ENCODE measurements at places on chromosomes 12 and 14. TPM values are rescaled to one million over a fixed set of nuclear protein-coding genes. Genes with fewer than 3 reads are reported as not detected.
A peak's percentile ranks its signal among the peaks of the same experiment; 100 is the strongest.

DNA sequence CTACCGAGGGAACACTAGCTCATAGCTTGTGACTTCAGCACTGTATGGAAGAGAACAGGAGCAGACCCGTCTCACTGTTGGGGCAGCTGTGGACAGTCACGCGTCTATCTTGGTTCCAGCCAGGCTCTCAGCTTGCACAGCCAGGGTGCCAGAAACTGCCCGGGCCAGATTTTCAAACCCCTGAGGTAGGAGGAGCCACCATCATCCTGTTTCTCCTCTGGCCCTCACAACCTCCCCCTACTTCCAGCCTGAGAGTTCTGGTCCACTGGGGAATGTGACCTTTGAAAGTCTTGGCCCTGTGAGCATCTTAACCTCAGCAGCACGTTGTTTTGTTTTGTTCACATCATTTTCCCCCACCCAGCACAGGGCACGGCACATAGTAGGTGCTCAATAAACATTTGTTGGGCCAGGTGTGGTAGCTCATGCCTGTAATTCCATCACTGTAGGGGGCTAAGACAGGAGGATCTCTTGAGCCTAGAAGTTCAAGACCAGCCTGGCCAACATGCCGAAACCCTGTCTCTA, 50.4 kb downstream of the PSMA6 start:
- DNase-seq, result no peak

CCDC197 gene
- not detected for polyA plus RNA-seq

- no peak for DNase-seq
Measured at GRCh38 chr12:5073054-5073453, 29.4 kb downstream of the KCNA5 start.

DNA sequence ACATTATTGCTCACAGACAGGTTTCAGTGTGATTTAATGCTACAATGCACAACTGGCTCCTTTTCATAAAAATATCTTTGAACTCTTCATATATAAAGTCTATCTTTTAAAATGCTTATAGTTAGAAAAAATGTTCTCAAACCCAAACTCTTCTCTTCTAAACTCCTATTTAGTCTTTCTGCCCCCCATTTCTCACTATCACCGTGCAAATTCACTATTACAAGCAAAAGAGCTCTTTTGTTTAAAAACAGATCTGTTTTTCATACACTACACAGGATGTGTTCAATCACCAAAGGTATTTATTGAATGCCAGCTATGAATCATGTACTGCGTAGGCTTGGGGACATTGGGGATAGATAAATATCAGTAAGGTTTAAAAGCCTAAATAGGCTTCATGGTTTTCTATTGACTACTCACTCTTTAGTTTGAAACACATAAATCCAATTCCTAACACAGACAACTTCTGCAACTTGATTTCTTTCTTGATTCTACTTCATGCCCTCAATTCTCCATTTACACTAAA, 692.3 kb downstream of the C12orf50 start:
- no peak for DNase-seq

GPR132 gene
- 0.99 TPM for polyA plus RNA-seq

GRCh38 chr14:55138091-55138490, 9.0 kb downstream of the LGALS3 start:
- DNase-seq, result no peak

P3H3 gene
- polyA plus RNA-seq, result 40.9 TPM

ATP2B1 gene
- 65.0 TPM for polyA plus RNA-seq

COX8C gene
- polyA plus RNA-seq, result 0.72 TPM

DNA sequence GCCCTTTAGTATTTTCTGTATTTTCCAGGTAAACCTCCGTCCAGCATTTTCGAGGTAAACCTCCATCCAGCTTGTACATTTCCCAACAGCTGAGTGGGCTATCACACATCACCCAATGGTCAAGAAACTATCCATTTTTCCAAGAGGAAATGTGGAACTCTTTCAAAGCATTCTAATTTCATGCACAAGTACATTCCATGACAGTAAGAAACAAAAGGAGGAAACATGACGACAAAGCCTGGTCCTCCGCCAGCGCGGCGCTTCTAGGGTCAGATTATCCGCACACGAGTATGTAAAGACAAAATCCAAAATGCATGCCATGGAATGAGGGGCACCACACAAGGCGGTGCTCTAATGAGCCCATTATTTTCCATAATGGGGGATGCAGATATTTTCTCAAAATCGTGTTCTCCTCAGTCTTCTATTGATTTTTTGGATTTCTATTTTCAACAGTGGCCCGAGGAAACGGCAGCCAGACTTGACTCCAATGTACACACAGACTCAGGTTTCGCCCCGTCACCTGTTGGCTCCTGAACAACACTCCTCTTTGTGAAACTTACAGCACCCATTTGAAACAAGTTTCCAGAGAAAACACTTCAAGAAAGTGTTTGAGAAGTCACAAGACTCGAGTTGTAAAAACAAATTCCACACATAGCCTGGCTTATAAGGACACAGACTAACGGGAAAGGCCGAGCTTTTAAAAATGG, 107.4 kb downstream of the PRICKLE1 start:
- DNase-seq, result peak; percentile 80

PRR4 gene
- 7.3 TPM for polyA plus RNA-seq

DNA sequence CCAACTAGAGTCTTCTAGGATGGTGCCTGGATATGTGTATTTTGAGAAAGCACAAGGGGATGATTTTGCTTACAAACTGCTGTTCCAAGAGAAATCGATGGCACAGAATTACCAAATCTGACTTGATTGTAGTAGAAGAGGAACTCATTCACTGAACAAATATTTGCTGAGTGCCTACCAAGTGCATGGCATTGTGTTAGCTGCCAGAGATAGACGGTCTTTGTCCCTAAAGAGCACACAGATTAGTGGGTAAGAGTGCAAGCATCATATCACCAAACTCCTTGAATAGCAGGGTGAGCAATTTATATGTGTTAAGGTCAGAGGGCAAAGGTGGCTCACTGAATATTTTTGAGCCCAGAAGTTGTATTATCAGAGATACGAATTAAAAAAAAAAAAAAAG, 3.5 kb upstream of the FOXN3 start:
- DNase-seq, result no peak

APOLD1 gene
- 11.9 TPM for polyA plus RNA-seq

SERPINA1 gene
- 98.6 TPM for polyA plus RNA-seq

- no peak for DNase-seq
Measured at GRCh38 chr14:84555493-84555892, 974.5 kb upstream of the FLRT2 start.

NFATC4 gene
- 64.5 TPM for polyA plus RNA-seq

DNA sequence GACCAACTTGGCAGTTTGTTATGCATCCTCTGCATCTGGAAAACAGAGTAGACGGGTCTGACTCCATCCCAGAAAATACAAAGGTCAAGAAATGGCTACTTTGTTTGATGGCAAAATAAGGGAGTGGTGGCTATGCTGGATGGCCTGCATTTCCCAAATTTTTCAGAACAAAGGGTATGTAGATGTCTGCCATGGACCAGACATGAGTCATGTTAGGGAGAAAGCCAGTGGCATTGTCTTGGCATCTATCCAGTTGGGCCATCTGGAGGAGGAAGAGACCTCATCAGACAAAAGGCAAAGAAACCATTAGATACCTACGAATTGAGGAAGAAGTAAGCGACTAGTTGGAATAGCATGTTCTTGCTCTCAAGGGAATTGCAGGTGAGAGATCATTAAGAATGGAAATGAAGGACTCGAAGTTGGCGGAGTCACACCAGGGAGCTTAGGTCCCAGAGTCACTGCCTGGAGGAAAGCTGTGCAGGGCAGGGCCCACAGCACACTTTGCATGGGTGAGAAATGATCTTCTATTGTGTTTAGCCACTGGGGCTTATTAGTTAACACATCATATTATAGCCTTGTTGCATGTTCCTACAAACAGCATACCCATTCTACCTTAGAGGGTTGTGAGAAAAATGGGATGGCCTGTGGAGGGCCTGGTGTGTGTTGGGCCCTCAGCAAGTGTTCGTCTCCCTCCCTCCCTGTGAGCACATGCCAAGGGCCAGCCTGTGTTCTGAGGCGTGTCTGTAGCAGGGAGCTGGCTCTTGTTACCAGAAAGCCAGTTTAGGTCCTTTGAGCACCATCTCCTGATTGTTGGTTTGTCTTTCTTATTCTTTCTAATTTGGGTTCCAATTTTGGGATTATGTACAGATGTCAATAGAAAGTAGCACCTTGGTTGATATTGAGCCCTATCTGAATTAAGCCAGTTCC, 119.4 kb downstream of the KTN1 start:
- no peak for DNase-seq

- DNase-seq, result peak; percentile 46
Measured at GRCh38 chr14:100134586-100134985, 24.9 kb downstream of the DEGS2 start.

GRCh38 chr12:87656311-87656710, 372.9 kb downstream of the C12orf50 start:
- DNase-seq, result no peak

C12orf60 gene
- 4.1 TPM for polyA plus RNA-seq

DNA sequence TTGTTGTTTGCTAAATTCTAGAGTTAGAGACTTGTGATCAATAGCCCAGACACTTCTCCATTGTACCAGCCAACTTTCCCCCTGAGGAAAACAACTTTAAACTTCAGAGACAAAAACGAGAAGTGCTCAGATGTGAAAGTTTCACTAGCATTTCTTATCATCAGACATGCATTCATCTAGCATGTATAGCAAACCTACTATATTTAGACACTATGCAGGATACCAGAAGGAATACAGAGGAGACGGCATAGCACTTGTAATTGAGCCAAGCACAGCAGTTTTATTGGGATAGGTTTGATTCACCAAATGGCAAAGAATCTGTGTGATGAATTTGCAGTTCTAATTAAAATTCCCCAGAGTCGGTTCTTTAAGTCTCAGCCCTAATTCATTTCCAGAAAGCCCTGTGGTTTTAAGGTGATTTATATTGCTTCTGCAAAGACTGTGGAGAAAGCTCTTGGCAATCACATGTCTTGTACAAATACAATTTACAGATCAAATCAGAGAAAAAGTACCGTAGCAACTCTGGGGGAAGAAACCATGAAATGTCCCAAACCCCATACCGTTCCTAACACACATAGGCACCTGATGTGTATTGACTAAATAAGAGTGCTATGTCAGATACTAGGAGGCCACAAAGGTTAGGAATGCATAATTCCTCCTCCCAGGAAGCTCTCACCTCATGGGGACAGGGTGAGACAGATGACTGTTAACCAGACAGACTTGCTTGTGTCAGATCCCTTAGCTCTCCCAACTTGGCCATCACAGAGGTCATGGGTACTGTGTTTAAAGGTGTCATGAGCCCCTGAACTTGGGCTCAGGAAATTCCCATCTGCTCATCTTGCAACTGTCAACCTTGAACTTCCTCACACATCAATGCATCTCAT, 69.6 kb upstream of the KRAS start:
- DNase-seq, result no peak

MYBPC1 gene
- polyA plus RNA-seq, result not detected

BICD1 gene
- polyA plus RNA-seq, result 20.1 TPM

DNA sequence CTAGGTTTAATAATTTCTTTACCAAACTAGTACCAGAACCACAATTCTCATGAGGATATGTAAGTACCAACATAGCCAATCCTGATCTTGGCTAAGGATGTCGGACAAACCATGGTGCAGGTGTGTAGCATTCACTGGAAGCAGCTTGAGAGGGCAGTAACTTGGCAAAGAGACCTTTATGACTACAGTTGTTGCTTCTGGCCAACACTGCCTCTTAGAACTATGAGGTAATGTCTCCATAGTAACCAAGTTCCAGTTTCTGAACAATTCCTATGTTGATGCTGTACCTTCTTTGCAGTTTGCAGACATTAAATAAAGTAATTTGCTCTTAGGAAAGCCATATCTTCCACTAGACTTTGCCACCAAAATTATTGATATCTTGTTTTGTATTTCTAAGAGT, at the start of gene LMNTD1:
LMNTD1 (minus strand) TSS at position 186 of the 400 bp plus-strand sequence. CDS start 324 bp downstream, outside the sequence.
- peak; percentile 4 for DNase-seq

ACSS3 gene
- 39.4 TPM for polyA plus RNA-seq

SMCO2 gene
- 0.56 TPM for polyA plus RNA-seq

SLC5A8 gene
- polyA plus RNA-seq, result not detected

CRIP1 gene
- 68.3 TPM for polyA plus RNA-seq

IL25 gene
- polyA plus RNA-seq, result not detected

DNA sequence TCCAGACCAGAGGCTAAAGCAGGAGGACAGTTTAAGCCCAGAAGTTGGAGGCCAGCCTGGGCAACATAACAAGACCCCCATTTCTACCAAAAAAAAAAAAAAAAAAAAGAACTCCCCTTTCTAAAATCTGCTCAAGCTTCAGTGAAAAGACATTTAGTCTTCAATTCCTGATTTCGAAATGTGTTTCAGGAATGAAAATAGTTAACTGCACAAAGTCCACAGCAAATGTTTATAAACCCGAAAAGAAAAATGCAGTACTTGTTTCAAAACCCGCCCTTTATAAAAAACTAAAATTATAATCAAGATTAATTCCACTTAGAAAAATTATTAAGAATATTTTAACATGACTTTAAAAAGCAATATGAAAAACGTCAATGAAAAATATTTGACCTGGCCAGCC, 12.1 kb downstream of the ATXN2 start:
- DNase-seq, result no peak

- DNase-seq, result peak; percentile 59
Measured at GRCh38 chr12:28966046-28966780, 182.9 kb upstream of the FAR2 start.

- no peak for DNase-seq
Measured at GRCh38 chr14:91223028-91223783, 21.3 kb downstream of the GPR68 start.

DNA sequence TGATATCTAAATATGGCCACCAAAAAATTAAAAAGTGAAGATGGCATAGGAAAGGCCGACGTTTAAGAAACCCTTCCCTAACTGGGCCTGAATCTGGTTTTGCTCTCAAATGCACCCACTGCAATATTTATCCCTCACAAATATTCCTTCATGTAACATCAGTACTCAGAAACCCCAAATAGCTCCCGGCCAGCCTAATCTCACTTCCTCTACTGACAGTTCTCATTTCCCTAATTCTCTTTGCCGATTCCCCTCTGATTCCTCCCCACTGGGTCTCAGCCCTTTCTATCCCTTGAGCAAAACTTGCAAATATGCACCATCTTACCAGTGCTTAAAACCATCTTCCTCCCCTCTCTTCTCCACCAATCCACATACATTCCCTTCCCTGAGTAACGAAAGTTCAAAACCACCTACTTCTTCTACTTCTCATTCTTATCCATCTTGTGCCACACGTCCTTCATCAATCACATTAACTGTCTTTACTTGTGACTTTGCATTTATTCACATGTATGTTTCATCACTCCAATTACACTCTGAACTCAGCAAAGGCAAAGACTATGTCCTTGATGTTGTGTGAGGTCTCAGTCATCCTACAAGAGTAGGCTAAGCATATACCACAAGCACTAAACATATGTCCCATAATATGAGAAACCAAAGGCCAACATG, 23.1 kb downstream of the KCNK10 start:
- no peak for DNase-seq

SLC22A17 gene
- 32.3 TPM for polyA plus RNA-seq

PLEKHG7 gene
- polyA plus RNA-seq, result 0.23 TPM

PELI2 gene
- polyA plus RNA-seq, result 12.8 TPM
